ENCODE measurements at places on chromosomes 12 and 14.

DNA sequence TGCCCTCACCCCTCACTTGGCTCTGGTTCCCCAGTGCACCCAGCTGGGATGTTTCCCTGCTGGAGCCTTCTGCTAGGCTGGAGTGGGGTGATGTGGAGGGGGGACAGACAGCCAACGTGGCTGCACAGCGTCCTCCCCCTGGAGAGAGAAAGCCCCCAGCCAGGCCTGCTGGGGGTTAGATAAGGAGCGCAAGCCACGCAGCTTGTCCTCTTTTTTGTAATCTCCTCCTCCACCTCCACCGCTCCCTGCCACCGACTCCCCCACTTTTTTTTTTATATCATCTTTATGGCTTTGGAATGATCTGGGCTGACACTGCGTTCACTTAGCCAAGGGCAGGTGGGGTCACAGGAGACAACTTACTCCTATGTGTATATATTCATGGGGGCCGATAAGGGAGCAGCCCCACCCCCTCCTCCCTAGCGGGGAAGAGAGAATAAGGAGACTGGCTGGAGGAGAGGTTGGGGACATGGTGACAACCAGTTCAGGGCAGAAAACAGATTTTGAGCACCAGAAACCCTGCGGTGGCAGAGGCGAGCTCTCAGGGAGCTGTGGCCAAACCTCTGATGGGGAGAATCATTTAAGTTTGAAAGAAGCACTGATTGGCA lies 169.9 kb upstream of the LHX5 start:
- no peak for DNase-seq

DNA sequence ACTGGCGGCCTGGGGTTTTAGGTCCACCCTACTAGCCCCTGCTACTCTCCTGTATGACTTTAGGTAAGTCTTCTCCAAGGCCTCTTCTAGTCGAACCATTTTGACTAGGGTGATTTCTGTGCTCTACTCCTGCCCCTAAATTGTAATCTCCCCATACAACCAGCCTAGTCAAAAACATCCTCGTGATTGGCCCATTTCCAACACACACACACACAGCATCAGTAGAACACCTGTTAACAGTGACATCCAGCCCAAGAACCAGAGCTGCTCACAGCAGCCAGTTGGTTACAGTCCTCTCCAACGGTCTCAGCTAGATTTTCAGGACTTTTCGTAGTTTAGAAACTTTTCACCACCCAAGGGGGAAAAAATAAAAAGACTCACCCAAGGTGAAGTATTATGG lies 30.9 kb downstream of the NT5DC3 start:
- no peak for DNase-seq

DNA sequence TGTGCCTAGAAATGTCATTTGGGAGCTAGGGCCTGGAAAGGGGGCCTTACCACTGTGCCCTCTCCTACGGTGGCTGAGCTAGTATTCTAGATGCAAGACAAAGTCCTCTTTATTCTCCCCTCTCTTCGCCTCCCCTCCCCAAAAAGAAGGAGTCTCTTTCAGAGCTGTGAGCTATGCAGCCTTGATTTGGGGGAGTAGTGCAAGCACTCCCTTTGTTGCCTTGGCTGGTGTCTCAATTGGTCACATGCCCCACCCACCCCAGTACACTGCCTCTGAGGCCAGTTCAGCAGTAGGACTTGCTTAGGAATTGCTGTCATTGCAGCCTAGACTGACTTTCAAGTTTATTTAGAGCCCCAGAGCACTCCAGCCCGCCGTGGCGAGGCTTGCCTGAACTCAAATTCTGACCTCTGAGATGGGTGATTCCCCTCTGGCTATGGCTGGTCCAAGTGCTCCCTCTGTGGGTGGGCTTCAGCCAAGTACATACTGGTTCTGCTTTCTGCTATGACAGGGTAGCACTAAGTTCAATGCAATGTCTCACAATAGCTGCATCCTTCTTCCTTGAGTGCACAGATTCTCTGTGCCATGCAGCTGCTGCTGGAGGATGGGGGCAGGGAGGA lies 37.0 kb upstream of the FBXO33 start:
- no peak for DNase-seq

GRCh38 chr12:77745624-77746023 lies 85.1 kb upstream of the NAV3 start:
- no peak for DNase-seq
